H9 (cell line): ENCODE measurements at places on chromosomes 5 and 9. TPM values are rescaled to one million over a fixed set of nuclear protein-coding genes. Genes with fewer than 3 reads are reported as not detected.

DNA sequence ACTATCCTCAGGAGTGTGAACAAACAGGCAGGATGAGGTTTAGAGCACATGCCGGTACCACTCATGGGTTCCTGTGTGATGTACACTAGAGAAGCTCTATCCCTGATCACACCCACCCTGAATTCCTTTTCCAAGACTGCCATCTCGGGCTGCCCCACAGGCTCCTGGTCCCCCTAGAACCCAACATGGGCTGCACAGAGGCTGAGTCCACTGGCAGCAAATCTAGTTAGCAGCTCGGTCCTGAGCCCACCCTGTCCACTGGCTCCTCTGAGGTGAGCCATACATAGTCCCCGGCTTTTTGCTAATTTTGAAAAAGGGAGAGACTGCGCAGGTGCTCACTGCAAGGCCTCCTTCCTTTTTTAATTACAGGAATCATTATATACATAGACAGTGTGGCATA lies 227.0 kb downstream of the FSTL4 start:
- peak; percentile 13 for DNase-seq

DNA sequence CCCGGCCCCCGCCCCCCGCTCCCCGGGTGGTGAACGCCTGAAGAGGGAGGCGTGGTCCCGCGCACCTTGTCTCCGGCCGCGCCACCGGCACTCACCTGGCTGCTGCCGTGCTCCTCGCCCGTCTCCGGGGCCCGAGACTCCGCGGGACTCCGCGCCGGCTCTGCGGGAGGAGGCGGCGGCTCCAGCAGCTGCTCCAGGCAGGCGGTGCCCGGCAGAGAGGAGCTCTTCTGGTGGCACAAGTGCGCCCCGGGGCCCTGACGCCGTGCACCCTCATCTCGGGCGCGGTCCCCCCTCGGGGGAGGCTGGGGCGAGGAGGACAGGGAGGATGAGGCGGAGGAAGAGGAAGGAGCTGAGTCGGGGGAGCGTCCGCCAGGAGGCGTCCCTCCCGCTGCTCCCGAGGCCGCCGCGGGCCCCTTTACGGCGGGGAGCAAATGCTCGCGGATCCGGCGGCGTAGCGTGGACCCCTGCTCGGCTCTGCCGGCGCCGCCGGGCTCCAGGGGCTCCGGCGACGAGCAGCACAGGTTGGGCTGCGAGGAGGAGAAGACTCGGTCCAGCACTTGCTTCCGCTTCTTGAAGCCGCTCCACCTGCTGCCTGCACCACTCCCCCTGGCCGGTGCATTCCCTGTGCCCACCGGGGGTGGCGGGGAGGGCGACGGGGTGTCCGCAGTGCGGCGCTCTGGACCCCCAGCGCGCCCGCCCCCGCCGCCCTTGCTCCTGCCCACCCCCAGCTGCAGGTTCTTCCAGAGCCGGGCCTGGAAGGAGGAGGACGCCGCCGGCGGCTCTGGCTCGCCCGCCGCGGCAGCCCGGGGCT lies 928 bp downstream of the MCTP1 start:
- peak; percentile 79 for DNase-seq

DNA sequence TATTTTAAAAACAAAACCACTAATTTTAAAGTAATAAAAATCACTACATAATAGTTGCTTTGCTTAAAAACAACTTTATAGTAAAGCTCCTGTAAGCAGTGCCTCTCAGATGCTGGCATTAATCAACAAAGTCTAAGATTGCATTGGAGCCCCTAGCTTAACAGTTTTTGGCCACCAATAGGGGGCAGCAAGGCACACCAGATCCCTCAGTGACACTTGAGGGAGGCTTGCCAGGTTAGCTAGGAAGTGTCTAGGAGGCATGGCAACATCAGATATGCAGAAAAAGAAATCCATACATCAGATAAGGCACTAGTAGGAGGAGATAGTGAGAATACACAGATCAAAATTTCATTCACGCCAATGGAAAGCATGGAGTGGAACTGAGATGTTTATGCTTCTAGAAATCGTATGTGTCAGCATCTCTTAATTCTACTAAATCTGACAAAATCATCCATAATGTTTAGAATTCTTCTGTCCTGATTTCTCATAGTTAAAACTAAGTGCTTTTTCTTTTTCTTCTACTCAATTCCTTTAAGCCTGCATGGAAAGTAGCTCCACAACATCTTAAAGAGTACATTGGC lies 73.6 kb upstream of the PAM start:
- peak; percentile 63 for DNase-seq

DNA sequence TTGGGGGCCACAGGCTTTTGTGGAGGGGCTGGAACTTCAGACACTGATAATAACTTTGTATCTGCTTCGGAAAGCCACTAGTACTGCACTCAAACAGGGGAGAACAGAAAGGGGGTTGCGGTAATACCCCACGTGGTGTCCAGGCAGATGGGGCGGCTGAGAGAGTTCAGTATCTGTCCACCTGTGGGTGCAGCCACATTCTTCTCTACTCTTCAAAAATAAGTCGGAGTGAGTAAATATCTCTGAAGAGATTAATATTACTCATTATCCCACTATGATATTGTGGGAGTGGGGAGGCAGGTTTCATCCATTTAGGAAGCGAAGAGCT lies 102.1 kb upstream of the SSBP2 start:
- no peak for DNase-seq

DNA sequence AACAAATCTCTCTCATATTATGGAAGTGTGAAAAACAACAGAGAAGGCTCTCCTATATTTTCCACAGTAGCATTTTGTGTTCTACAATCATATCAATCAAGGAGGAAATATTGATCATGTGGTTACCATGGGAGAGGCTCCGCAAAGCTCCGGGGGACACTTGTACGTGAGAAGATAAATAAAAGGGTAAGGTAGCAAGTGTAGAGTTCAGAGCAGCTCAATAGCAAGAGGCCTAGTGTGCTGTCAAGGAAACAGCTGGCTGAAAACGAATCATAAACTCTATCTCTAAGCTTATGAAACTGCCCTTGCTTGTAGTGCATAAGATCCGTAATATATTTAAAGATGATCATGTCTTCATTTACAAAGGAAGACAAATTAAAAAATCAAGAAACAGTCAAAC lies 57.5 kb downstream of the CDH18 start:
- DNase-seq = no peak

DNA sequence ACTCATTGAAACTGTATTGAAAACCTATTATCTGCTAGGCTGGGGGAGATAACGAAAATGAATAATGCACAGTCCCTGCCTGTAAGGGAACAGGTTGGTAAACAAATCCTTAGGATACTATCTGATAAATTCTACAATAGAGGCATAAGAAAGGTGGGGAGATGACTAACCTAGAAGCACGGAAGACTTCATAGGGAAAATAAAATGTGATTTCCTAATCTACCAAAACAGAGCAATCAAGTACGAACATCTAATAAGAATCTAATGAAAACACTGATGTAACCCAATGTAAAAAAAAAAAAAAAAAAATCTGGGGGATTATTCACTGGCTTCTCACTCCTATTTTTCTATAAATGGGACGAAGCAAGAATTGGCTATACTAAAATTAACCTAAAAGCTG lies 124.4 kb downstream of the SLF1 start:
- no peak for DNase-seq

Gene GARIN3
- not detected in 2 replicates for total RNA-seq

- no peak for DNase-seq
Observed at GRCh38 chr9:121926351-121926801, 166.7 kb downstream of the TTLL11 start.

DNA sequence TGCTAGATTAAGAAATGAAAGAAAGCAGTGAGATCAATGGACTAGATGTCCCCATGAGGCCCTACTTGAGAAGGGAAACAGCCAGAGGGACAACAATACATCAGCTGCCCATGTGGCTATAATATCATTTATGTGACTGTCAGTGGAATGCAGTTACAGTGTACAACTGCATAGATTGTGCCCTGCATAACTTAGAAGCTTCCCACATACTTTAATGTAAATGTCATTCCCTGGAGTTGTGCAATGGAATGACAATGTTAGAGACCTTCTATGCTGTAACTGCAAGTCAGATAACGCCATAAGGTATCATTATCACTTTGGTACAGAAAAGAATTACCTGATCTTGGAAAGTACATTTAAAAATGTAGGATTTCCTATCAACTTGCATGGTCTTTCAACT lies 67.4 kb downstream of the FBN2 start:
- DNase-seq = no peak

GRCh38 chr5:126464959-126465358 lies 41.8 kb downstream of the GRAMD2B start:
- no peak for DNase-seq

DNA sequence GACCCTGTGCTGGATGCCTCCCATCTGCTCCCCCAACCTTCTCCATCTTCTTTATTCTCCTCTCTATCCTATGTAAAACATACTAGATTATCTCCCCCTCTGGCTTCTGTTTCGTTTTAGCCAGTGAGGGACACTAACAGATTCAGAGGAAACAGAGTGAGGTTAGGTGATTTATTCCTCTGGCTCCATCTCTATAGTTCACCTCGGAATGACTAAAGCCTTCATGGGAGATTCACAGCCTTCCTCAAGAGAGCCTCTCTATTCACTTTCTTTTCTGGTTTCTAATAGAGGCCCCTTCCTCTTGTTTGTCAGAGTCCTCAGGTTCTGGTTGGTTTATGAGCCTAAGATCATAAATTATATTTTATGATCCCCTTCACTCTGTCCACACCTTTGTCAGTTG lies 633.1 kb upstream of the TYRP1 start:
- no peak for DNase-seq

Gene PPIP5K2
- 42.6 and 43.8 TPM in 2 replicates for total RNA-seq

- no peak for DNase-seq
Observed at GRCh38 chr5:106843812-106844416, 826.8 kb downstream of the EFNA5 start.

Gene SLC6A7
- not detected in 2 replicates for total RNA-seq

- DNase-seq = no peak
Observed at GRCh38 chr9:121369595-121370265, at the start of gene STOM. STOM (minus strand) TSS chr9:121370250; CDS start chr9:121370187, 63 bp downstream.

Gene KIAA1958
- total RNA-seq = 32.9 and 34.0 TPM in 2 replicates

GRCh38 chr5:124745007-124745927 lies 1.2 kb downstream of the ZNF608 start:
- DNase-seq = no peak

Gene CCL27
- 0.28 and 1.0 TPM in 2 replicates for total RNA-seq

- peak; percentile 35 for DNase-seq
Observed at GRCh38 chr5:164504141-164504772, 998.8 kb downstream of the MAT2B start.

- no peak for DNase-seq
Observed at GRCh38 chr5:127887282-127887681, 184.1 kb downstream of the CCDC192 start.

GRCh38 chr5:168614661-168615060 lies 35.5 kb upstream of the PANK3 start:
- no peak for DNase-seq

DNA sequence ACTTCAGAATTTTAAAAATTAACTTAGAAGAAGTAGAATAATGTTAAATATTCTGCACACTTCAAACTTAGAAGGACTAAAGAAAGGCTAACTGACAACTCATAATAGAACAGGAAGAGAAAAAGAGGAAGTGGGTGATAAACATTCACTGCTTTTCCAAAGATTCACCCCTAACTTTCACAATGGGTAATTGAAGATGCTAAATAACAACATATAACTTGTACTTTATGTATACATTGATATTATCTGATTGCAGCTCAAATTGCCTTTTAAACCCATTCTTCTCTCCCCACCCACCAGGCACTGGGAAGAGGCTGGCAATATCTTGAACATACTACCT lies 376.6 kb downstream of the EFNA5 start:
- DNase-seq = no peak

GRCh38 chr9:21434202-21435014 lies 5.8 kb upstream of the IFNA1 start:
- DNase-seq = no peak

Gene EMB
- total RNA-seq = 38.1 and 39.4 TPM in 2 replicates

DNA sequence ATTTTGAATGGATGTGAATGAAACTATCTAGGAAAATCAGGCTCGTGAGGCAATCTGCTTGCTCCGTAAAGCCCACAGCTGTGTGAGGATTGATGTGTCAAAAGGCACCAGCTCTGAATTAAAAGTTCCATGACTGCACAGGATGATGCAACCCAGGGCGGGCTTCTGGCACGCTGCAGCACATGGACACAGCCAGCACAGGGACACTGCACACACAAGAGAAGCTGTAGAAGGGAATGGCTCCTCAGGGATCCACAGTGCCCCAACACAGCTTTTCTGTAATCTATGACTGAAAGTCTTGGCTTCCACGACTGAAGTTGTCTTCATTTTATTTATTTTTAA lies 151.0 kb downstream of the GCNT1 start:
- no peak for DNase-seq

- DNase-seq = peak; percentile 64
Observed at GRCh38 chr5:157148734-157149615, 6.3 kb upstream of the MED7 start.

Gene OR1Q1
- total RNA-seq = not detected in 2 replicates

Gene CFAP90
- 0.35 and 0.44 TPM in 2 replicates for total RNA-seq

DNA sequence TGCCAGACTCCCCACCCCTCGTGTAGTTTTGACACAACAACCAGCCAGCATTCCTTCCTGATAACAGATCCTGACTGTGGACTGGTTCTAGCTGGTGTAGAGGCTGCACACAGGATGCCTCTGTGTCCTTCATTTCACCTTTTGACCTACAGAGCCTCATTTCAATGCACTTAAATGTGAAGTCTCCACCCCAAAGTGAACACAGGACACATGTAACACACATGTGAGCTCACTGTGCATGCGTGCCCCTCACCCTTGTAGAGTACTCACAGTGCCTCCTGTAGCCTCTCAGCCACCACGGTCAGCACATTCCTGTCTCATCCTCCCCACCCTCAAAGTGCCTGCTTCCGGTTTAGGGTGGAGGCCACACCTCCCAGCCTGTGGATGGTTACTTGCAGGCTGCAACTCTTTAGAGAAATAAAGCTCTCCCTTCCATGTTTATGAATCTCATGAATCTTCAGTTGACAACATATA lies 11.6 kb upstream of the NKD2 start:
- peak; percentile 53 for DNase-seq

DNA sequence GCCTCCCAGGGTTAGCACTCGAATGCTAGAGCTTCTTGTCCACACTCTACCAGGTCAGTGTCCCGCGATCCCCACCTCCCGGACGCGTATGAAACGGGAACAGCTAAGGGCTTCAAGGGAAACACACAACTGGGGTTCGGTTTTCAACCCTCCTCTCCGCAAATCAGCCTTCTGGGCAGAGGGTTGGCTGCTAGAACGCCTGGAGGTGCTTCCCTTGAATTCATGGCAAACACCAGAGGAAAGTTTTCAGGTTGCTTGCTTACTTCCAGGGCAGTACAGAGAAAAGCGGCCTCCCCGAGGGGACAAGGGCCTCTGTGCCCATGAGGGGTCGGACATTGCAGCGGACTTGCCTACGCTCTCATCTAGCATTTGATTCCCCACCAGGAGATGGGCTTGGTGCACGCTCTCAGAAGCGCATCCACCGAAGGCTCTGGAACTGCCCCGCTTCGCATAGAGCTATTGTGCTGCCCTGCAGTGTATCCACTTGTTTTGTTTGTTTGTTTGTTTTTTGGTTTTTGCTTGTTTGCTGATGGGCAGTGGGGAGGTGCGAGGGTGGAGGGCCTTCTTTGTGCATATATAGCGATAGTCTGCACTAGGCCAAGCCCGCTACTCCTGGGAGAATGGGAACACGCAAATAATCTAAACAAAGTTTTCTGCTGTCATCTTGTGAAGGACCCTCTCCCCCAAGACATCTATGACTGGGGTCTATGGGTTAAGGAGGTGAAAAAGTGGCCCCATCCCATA lies 1.3 kb upstream of the DMRT3 start:
- peak; percentile 55 for DNase-seq

GRCh38 chr5:116467465-116467843 lies 107.2 kb downstream of the SEMA6A start:
- DNase-seq = no peak

Gene SLC6A19
- not detected in 2 replicates for total RNA-seq

GRCh38 chr5:51892680-51893079 lies 509.4 kb downstream of the ISL1 start:
- no peak for DNase-seq

- no peak for DNase-seq
Observed at GRCh38 chr9:97935276-97935675, 2.7 kb downstream of the HEMGN start.

Gene FAM240B
- not detected in 2 replicates for total RNA-seq
